Left colon (tissue), 2 donors: ENCODE measurements at places on chromosomes 4 and X.

DNA sequence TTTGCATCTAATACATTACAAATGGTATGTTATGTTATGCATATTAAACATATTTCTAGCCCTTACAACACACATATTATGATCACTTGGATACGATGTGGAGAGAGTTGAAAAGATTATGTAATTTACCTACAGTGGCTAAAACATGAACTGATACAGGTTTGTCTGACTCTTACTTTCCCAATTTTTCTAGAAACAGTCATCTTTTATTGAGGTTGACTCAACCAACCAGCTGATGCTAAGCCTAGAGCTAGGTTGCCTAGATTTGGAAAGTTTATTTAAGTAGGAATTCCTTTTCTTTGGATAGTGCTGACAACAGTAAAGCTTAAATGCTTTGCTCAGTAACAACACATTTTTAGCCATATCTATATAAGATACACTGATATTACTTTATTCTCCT, 1215.1 kb downstream of the ADGRL3 start:
- DNase-seq = no peak

DNA sequence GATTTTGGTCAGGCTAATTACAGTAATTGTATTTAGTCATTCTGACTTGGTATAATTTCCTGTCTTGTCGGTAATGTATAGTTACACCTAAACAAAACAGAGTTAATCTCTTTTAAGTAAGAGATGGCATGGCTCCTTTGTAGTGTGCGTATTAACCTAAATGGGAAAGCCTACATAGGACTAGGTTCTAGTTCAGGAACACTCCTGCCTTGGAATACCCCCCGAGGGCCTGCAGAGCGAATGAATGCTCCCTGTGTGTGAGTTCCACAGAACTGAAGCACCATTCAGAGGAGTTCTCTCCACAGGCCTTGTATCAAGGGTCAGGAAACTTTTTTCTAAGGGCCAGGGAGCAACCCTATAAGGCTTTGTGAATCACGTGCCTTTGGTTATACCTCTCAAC, 44.9 kb upstream of the STIM2 start:
- no peak for DNase-seq

DNA sequence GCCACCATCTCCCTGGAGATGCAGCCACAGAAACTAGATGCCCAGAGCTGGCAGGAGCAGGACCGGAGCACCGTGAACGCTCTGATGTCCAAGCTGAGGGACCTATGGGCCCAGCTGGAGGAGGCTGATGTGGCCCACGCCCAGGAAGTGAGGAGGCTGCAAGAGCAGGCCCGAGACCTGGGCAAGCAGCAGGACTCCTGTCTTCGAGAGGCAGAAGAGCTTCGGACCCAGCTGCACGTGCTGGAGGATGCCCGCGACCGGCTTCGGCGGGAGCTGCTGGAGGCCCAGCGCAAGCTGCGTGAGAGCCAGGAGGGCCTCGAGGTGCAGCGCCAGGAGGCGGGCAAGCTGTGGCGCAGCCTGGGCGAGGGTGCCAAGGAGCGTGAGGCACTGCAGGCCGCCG, 14.2 kb downstream of the SMIM10L2A start:
- DNase-seq = no peak

GRCh38 chrX:45322820-45323219, 122.1 kb upstream of the DIPK2B start:
- no peak for DNase-seq

DNA sequence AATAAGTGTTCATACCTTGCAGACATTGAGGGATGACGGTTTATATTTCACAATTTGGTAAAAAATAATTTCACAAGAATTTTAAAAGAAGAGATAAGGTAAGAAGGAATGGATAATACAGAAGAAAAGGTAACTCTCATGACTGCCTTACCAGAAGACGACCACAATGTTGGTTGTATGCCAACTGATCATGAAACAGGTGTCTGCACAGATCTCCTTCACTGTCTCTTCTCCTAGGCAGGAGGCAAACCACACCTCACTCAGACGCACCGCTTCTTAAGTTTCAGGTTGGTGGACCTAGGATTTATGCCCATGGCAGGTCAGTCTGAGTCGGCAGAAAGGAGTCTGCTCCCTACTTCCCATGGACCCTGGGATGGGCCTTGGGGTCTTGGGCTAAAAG, 177.2 kb downstream of the VSIG4 start:
- DNase-seq = no peak

DNA sequence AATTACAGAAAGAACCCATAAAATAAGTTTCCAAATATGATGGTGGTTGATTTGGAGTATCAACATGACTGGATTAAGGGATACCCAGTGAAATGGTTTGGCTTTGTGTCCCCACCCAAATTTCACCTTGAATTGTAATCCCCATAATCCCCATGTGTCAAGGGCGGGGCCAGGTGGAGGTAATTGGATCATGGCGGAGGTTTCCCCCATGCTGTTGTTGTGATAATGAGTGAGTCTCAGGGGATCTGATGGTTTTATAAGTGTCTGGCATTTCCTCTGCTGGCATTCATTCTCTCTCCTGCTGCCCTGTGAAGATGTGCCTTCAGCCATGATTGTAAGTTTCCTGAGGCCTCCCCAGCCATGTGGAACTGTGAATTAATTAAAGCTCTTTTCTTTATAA, 39.1 kb downstream of the WDFY3 start:
- DNase-seq = no peak

GRCh38 chr4:80365928-80366327, 30.4 kb downstream of the CFAP299 start:
- DNase-seq = peak; percentile 59

GRCh38 chr4:84925558-84925957, 40.9 kb downstream of the WDFY3 start:
- no peak for DNase-seq

- DNase-seq = no peak
Measured at GRCh38 chr4:165793236-165793635, 79.8 kb upstream of the TLL1 start.

- DNase-seq = no peak
Measured at GRCh38 chrX:27444093-27444908, 18.8 kb downstream of the PPP4R3C start.

GRCh38 chrX:19699151-19699550, 183.8 kb upstream of the MAP3K15 start:
- no peak for DNase-seq

DNA sequence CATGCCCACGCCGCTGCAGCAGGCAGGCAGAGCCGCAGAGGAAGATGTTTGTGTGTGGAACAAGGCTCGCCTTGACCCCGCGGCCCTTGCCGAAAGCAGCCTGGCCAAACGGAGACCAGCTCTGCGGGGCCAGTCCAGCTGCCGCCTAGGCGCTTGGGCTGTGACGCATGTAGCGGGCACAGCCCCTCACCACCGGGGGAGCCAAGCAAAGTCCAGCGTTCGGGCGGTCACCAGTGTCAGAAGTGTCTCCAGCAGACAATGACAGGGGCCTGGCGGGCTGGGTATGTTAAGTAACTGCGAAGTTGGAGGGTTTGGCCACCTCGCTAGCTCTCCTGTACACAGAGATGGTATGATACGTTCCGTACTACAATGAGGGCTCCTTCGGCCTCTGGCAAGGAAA, 1.3 kb downstream of the AMER1 start:
- no peak for DNase-seq
